CD4-positive, alpha-beta T cell treated with Interleukin-2 at 100 ng/mL for 4 hours (primary cell): ENCODE measurements at places on chromosomes 2 and 18.

GRCh38 chr18:76931171-76931570, 108.8 kb downstream of the ZNF236 start:
- no peak for DNase-seq

GRCh38 chr2:173122936-173123335, 47.3 kb downstream of the MAP3K20 start:
- no peak for DNase-seq

GRCh38 chr2:188534875-188535274, 243.2 kb downstream of the GULP1 start:
- no peak for DNase-seq

DNA sequence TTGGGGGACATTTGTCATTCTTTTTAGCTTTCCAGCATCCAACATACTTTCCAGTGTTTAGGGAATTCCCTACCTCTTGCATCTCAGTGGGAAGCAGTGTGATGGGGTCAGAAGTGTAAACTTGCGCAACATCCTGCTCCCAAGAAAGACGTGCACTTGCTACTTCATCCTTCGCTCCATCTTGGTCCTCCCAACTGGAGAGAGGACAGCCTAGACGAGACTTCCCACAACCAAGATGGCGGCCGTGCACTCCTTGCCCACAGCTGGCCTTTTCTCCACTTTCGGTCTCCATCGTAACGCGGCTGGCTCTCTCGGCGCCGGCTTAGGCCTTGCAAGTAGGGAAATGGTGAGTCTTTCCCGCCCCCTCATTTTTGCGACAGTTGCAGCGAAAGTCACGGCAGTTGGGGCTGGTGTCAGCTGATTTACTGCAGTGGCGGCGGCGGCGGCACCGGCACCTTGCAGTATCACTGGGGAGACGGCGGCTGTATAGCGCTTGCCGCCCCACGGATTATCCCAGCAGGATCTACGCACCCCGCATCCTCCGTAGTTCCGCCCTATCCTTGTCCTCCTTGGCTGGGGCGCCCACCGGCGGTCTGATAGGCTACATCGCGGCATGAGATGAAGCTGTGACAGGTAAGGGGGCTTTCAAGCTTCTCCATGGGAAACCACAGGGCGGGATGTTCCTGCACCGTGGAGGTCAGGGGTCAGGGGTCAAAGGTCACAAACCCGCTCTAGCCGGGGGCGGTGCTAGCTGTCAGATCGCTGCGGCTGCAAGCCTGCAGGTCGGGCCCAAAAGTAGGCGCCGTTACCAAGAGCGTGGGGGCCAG, at the start of gene WDR7:
Gene WDR7 (plus strand): TSS at position 416 of the 827 bp plus-strand sequence. CDS start 21,157 bp downstream, outside the sequence.
- DNase-seq: peak; percentile 97

- DNase-seq: no peak
Observed at GRCh38 chr2:45833301-45833967, 182.0 kb downstream of the PRKCE start.

- DNase-seq: no peak
Observed at GRCh38 chr2:47237375-47238334, 82.5 kb upstream of the STPG4 start.

DNA sequence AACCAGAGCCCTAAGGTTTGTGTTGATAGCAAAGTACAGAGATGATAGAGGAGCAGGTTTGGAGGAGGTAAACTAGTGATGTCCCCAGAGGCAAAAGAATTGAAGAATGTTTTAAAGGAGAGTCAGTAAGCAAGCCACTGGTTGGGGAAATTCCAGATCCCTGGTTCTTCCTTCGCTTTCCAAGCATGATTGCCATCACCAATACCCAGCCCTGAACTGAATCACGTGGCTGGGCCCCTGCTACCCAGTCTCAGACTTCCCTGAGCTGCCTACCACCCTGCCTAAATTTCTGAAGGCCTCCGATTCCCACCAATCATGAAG, 310.8 kb upstream of the STON1 start:
- no peak for DNase-seq

DNA sequence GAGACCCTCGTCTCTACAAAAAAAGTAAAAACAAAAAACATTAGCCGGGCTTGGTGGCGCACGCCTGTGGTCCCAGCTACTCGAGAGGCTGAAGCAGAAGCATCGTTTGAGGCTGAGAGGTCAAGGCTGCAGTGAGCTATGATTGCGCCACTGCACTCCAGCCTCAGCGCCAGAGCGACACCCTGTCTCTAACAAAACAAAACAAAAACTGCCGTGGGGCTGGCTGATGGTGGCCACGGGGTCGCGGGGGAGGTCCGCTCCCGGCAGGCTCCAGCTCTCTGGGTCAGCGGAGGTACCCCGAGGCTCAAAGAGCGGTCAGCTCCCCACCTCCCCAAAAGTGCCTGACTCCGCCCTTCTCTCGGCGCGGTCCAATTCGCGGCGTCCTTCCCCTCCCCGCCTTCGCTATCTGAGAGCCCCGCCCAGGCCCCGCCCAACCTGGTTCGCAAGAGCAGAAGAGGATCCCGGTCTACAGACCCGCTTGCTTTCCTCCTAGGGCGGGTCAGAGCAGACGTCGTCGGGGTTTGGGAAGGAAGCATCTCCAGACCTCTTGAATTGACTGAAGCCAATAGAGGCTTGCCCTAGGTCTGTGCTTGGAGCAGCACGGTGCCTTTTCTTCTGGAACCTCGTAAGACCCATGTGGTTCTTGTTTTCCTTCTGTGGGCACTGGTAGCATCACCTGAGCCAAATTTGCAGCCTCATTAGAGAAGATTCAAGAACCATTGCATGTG, 7.8 kb downstream of the RAX start:
- no peak for DNase-seq

DNA sequence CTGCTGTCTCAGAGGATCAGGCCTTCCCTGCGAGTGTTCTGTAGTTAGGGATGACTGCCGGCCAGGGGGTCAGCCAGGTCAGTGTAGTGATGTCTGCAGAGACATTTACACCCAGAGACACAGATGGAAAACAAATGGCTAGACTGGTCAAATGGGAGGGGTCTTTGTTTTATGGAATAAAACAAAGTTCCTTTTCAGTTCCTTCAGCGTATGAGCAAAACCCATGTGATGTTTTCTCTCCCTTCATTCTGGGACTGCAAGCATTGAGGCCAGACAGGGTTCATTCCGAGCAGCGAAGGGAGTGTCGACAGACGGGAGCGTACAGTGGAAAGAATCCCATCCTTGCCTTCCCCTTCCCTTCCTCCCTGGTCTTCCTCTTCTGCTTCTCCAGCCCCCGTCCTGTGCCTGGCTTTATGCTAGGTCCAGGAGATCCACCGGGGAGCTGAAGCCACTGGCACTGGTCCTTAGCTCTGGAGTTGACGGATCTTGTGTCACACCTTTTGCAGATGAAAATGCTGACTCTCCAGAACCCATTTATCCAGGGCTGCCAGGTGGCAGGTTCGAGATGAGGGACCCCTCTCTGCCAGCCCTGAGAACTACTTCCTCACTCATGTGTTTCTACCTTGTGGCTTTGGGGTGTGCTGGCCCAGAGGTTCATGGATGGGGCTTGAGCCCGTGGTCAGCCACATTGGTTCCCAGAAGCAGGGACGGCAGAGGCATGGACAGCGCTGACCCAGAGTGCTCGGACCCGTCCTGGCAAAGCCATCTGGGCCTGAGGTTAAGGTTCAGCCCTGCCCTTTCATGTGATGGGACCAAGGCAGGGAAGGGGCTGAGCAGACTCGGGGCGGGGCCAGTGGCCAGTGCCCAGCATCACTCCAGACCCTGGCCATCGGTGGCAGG, 24.2 kb downstream of the ITGB1BP1 start:
- no peak for DNase-seq

- DNase-seq: no peak
Observed at GRCh38 chr2:191836471-191836852, 10.4 kb downstream of the CAVIN2 start.

DNA sequence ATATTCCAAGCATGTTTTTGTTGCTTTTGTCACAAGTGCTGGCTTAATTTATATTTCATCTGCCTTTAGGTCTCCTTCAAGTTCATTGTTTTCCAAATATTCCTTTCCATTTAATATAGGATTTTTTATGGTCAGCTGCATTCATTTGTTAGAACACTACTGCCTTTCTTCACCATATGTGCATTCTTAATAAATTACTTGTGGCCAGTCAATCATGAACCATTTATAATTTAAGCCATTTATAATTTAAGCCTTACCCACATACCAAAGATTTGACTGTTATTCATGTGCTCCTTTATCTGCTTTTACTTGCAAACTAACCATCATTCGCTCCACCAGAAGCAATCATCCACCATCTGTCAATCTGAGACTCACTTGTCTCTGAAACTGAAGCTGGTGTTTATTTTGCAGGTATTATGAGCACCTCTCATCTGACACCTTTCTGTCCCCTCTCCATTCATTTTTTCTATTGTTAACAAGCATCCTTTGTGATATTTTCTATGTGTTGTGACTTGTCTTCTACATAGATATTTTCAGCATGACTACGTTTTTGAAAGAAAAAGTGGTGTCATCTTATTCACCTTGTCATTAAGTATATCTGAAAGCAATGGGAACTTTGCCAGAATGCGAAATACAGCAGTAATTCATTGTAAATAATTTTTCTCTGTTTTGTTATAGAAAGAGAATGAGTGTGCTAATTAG, 786.8 kb downstream of the KCNJ3 start:
- no peak for DNase-seq

- no peak for DNase-seq
Observed at GRCh38 chr2:78734221-78734620, 291.3 kb upstream of the REG3G start.

DNA sequence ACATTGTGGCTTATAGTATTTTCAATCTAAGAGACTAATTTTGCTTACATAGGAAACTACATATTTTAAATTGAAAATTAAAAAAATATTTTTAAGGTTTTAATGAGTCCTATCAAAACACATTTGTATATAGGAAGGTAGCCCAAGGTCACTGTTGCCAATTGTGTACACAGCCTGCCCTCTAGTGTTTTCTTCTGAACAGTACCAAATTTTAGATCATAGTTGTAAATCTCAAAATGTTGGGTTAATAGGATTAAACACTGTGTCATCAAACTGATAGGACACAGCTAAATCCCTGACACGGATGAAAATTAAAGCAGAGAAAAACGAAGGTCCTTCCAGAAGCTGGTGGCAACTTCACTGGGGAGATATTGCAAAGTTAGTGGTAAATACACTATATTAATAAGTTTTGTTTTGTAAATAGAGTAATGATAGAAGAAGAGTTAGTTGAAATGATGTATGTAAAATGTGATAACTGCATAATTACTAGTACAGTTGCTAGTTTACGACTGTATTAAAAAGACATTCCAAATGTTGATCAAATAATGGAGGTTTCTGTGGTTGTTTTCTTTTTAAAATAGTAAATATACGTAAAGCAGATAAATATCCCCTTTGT, 19.7 kb downstream of the CLUL1 start:
- peak; percentile 20 for DNase-seq

DNA sequence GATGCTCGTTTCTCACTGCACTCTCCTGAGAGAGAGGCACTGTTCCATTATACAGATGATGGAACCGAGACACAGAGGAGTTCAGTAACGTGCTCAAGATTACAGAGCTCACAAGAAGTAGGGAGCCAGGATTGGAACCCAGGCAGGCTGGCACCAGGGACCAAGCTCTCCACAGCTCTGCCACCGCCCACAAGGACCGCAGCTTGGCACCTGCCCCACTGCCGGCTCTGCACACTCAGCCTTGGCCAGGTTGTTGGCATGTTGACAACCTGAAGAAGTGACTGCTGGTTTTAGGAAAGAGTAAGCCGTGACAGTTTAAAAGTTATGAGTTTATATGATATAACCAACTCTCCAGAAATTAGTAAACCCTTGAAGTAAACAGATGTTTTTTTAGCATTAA, 48.0 kb upstream of the ITM2C start:
- no peak for DNase-seq

DNA sequence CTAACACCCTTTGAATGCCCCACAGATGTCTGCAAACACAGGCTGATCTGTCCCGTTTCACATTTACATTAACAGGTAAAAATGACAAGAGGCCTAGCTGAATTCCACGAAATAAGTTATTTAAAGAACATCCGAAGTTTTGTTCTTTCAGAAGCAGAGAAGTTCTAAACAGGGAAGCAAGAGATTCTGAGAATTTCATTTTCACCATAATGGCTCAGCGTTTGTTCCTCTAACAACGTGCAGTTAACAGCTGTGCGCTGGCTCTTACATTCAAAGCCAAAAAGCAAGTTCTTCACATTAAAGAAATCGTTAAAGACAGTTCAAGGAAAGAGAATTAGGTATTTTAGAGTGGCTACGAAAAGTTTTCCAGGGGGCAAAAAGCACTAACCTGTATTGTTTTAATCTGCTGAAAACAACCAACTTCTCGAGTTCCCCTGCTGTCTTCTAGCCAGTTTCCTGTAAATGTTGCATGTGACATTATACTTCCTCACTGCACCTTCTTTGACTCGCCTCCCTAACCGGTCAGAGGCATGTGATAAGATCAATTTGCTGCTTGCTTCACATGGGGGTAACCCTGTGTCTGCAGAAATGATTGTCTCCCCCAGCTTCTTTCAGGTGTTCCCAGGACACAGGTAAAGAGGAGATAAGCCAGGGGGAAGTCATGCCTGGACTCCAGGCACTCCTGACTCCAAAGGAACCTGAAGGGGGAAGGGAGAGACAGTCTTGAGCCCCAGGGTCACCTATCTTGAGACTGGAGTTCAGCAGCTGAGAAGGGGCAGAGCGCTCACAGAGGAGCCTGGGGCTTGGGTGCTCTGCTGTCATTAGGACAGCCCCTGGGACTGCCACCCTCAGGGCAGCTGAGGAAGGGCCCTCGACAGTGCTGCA, 36.8 kb upstream of the WIPF1 start:
- DNase-seq: peak; percentile 79

DNA sequence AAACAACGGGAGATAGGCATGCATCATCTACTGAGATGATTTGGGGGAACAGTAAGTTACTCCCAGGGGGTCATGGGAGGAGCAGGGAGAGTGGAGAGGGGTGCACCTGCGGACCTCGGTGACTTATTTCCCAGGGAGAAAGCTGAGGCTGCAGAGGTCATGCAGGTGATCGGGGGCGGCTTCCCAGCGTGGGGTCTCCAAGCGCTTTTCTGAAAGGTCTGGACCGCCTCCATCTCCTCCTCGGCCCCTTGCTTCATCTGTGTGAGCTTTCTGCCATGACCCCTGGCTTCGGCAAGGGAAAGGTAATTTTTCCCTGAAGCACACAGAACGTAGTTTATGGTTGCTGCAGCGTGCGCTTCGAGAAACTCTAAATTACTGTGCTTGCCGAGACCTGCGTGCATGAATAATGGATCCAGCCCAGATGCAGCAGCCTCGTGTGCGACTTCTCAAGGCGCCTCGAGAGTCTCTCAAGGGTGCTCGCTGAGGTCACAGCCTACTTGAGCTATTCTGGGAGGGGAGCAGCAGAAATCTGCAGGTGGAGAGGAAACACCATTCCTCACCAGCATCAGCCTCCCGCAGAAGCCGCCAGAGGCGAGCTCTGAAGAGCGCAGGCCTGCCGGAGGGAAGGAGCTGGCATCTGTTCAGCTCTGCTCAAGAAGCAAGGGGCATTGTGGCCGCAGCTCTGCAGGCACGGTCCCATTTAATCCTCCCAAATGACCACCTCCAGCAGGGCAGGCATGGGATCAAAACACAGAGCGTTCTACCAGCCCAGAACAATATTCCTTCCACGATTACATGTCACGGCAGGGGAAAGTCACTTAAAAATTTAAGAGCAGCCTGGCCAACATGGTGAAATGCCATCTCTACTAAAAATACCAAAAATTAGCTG, 308.4 kb upstream of the MYT1L start:
- DNase-seq: no peak
